ENCODE measurements at places on chromosomes 2 and 18. TPM values are rescaled to one million over a fixed set of nuclear protein-coding genes. Genes with fewer than 3 reads are reported as not detected.

Gene FAP
- 17.2 TPM for total RNA-seq

Gene PDCL3
- total RNA-seq = 12.0 TPM

Gene ANKRD36B
- 75.7 TPM for total RNA-seq

Gene SMAD7
- 85.0 TPM for total RNA-seq

Gene MYO5B
- 27.9 TPM for total RNA-seq

Gene NTSR2
- not detected for total RNA-seq

Gene HOXD8
- 69.9 TPM for total RNA-seq

Gene NT5C1B
- total RNA-seq = not detected

Data from metanephros (tissue), 2 donors.